PC-9 (cell line): ENCODE measurements at places on chromosomes 3 and 15. TPM values are rescaled to one million over a fixed set of nuclear protein-coding genes. Genes with fewer than 3 reads are reported as not detected.
A peak's percentile ranks its signal among the peaks of the same experiment; 100 is the strongest.

PODXL2 gene
- total RNA-seq, result 11.9 and 12.1 TPM in 2 replicates

ADAMTS17 gene
- 2.0 and 3.2 TPM in 2 replicates for total RNA-seq

BFSP2 gene
- not detected in 2 replicates for total RNA-seq

NRROS gene
- 2.2 and 3.1 TPM in 2 replicates for total RNA-seq

SLC6A1 gene
- total RNA-seq, result not detected in 2 replicates

AADACL2 gene
- not detected in 2 replicates for total RNA-seq

CSPG5 gene
- 1.3 and 1.8 TPM in 2 replicates for total RNA-seq

DNA sequence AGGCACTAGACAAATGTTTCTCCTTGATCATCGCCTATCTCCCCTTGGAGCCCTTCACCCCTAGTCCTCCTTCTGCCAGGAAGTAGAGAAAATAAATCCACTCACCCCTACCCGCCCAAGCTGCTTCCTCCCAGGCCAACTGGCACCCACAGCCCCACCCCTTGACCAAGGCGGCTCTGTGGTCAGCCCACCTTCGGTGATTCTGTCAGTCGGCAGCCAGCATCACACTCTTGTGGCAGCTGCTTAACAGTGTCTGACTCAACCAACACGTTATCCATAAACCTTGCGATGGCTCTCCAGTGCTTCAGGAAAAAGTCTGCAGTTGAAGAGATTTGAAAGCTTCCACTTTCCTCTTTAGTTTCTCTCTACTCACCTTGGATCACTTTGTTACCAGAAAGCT, 7.6 kb downstream of the SHF start:
- no peaks in the 10 kb centered on the region for H3K27me3 ChIP-seq
- no peak for DNase-seq
- 0 out of 2 replicates have a peak, but pooled peaks cover 5% of the 10 kb centered on the region for H3K4me1 ChIP-seq

GRCh38 chr15:22257047-22258008, 177.0 kb downstream of the OR4M2 start:
- no peaks in the 10 kb centered on the region for H3K36me3 ChIP-seq
- H3K4me1 ChIP-seq, result no peaks in the 10 kb centered on the region
- no peak overlapping the region for H3K27ac ChIP-seq
- no peak for DNase-seq

GRCh38 chr3:17078926-17079465, 194.2 kb downstream of the PLCL2 start:
- no peaks in the 10 kb centered on the region for H3K4me1 ChIP-seq
- H3K36me3 ChIP-seq, result peaks cover 3% of the 10 kb centered on the region; the same call in 1 of the 2 replicates
- H3K27me3 ChIP-seq, result no peaks in the 10 kb centered on the region
- DNase-seq, result no peak
- H3K27ac ChIP-seq, result no peak overlapping the region
- no peak overlapping the region for H3K4me3 ChIP-seq

- H3K4me1 ChIP-seq, result no peaks in the 10 kb centered on the region
- H3K4me3 ChIP-seq, result no peak overlapping the region
- peaks cover 29% of the 10 kb centered on the region for H3K27me3 ChIP-seq
- DNase-seq, result no peak
Observed at GRCh38 chr3:16534640-16535262, 21.3 kb upstream of the RFTN1 start.

- H3K4me3 ChIP-seq, result no peak overlapping the region
- no peaks in the 10 kb centered on the region for H3K27me3 ChIP-seq
- DNase-seq, result no peak
- H3K36me3 ChIP-seq, result no peaks in the 10 kb centered on the region
- no peak overlapping the region for H3K27ac ChIP-seq
Observed at GRCh38 chr3:110598847-110599490, 472.6 kb upstream of the NECTIN3 start.

DNA sequence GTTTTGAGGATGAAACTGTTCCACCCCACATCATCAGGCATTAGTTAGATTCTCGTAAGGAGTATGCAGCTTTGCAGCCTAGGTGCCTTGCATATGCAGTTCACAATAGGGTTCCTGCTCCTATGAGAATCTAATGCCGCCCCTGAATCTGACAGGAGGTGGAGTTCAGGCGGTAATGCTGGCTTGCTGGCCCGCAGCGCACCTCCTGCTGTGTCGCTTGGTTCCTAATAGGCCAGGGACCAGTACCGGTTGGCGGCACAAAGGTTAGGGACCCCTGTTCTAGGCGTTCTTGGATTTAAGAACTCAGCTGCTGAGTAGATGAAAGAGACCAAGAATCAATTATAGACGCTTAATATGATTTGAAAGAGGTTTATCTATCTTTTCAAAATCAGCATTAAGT, 595.4 kb downstream of the CADM2 start:
- H3K27ac ChIP-seq, result no peak overlapping the region
- DNase-seq, result no peak
- H3K36me3 ChIP-seq, result no peaks in the 10 kb centered on the region
- H3K4me1 ChIP-seq, result no peaks in the 10 kb centered on the region

GRCh38 chr3:57423335-57423734, 120.8 kb downstream of the DNAH12 start:
- no peaks in the 10 kb centered on the region for H3K36me3 ChIP-seq
- H3K4me3 ChIP-seq, result no peak overlapping the region
- no peaks in the 10 kb centered on the region for H3K4me1 ChIP-seq
- no peak for DNase-seq
- H3K27ac ChIP-seq, result no peak overlapping the region

DNA sequence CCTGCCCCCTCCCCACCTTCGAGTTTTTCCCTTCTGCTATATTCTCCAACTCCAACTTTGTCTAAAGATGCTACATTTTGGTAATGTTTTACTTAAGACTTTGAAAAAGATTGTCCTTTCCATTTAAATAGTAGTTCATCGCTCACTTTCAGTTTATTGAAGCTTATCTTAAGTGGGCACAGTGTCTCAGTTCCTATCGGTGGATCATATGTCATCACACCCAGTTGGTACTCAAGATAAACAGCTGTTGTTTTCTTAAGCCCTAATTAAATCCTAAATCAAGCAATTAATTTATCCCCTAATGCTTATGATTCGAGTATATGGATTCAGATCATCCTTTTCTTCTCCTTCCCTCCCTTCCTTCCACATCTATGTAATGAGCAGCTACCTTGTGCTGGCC, 210.7 kb downstream of the TLE3 start:
- H3K27me3 ChIP-seq, result no peaks in the 10 kb centered on the region
- H3K4me3 ChIP-seq, result no peak overlapping the region
- H3K36me3 ChIP-seq, result no peaks in the 10 kb centered on the region
- no peak overlapping the region for H3K27ac ChIP-seq

DNA sequence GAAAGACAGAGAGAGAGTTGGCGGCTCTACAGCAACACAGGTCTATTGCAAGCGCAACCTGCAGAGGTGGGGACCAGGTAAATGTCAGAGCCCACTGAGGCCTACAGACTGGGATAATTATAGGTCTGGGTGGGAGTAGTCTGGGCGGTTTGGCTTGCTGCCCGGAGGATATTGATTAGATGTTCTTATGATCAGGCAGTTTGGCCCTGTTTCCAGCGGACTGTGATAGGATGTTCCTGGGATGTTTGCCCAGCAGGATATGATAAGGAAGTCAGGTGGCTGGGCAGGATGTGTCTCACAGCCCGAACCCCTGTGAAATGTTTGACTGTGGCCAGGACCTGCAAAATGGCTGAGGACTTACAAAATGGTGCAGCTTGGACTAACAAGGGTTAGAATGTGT, 364.9 kb downstream of the NAALADL2 start:
- no peaks in the 10 kb centered on the region for H3K4me1 ChIP-seq
- no peak overlapping the region for H3K4me3 ChIP-seq
- no peak for DNase-seq
- no peak overlapping the region for H3K27ac ChIP-seq

DNA sequence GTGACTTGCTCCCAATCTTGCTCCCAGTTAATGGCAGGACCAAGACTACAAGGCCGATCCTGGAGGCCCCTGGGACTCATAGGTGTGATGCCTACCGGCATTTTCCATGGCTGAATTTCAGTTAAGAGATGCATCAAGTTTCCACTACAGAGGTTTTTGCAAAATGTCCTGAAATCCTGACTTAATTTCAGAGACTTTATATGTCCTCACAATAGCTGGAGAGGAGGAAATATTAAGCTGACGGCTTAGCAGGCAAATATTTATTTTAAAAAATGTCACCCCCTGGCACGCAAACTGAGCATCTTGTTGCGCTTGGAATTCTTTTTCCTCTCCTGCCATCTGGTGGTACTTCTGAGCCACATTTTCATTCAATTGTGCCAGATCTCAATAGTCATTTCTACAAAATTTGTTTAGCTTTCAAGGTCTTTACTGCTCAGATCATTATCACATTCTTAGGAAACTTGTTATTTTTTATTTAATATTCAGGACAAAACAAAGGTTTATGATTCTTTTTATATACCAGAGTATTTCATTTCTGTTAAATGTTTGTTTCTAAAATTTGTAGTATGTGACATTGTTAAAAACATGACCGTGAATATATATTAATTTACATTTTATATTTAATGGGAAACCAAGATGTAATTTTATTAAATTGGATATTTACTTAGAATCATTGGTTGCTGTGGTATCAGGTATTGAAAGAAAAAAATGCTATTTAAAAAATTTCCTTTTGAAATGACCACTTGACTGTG, 189.2 kb upstream of the THRB start:
- H3K27me3 ChIP-seq, result no peaks in the 10 kb centered on the region
- no peaks in the 10 kb centered on the region for H3K36me3 ChIP-seq
- H3K4me3 ChIP-seq, result no peak overlapping the region
- DNase-seq, result peak; percentile 70
- peaks cover 14% of the 10 kb centered on the region for H3K4me1 ChIP-seq

GRCh38 chr3:157077565-157077991, 82.4 kb downstream of the CCNL1 start:
- no peak for DNase-seq
- H3K27me3 ChIP-seq, result no peaks in the 10 kb centered on the region
- H3K27ac ChIP-seq, result no peak overlapping the region
- peaks cover 20% of the 10 kb centered on the region for H3K4me1 ChIP-seq

- 0 out of 2 replicates have a peak, but pooled peaks cover 1% of the 10 kb centered on the region for H3K36me3 ChIP-seq
- no peaks in the 10 kb centered on the region for H3K27me3 ChIP-seq
- H3K4me1 ChIP-seq, result peaks cover 40% of the 10 kb centered on the region
- peak overlapping the region; percentile 89 for H3K27ac ChIP-seq
Observed at GRCh38 chr3:4987538-4988296, 8.5 kb downstream of the BHLHE40 start.

GRCh38 chr3:186097317-186097662, 11.6 kb downstream of the ETV5 start:
- peak overlapping the region; percentile 52; the same call in 1 of the 2 replicates for H3K4me3 ChIP-seq
- H3K36me3 ChIP-seq, result peaks cover 50% of the 10 kb centered on the region; the same call in 1 of the 2 replicates
- peaks cover 22% of the 10 kb centered on the region for H3K4me1 ChIP-seq
- H3K27ac ChIP-seq, result no peak overlapping the region
- no peak for DNase-seq
